Gastroesophageal sphincter (tissue), 4 donors: ENCODE measurements at places on chromosomes 11 and 22.
A peak's percentile ranks its signal among the peaks of the same experiment; 100 is the strongest.

DNA sequence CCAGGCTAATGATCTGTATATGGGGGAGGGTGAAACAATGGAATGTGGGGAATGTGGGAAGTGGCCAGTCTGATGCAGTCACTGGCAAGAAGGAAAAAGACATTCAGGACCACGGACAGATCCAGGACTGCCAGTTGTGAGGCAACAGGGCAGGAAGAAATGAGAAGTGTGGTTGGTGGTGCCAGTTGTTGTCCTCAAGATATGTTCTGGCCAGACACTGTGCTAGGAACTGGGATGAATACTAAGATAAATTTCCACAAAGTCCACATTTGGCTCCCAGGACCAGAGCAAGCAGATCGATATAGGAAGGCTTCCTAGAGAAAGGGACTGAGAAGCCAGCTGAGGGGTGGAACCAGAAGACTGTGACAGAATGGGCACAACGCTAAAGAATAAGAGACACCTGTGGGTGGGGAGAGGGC is 6.8 kb upstream of the TPBGL start:
- ATAC-seq: no peak

DNA sequence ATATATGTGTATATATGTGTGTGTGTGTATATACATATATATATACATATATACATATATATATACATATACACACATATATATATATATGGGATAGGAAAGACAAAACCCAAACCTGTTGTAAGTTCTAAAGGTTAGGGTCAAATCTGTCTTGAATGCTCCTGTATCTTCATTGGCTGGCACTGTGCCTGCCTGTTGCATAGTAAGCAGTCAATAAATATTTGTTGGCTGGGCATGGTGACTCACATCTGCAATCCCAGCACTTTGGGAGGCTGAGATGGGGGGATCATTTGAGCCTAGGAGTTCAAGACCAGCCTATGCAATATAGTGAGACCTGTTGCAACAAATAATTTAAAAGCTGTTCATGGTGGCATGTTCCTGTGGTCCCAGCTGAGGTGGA is 205.4 kb downstream of the DBX1 start:
- ATAC-seq: no peak

DNA sequence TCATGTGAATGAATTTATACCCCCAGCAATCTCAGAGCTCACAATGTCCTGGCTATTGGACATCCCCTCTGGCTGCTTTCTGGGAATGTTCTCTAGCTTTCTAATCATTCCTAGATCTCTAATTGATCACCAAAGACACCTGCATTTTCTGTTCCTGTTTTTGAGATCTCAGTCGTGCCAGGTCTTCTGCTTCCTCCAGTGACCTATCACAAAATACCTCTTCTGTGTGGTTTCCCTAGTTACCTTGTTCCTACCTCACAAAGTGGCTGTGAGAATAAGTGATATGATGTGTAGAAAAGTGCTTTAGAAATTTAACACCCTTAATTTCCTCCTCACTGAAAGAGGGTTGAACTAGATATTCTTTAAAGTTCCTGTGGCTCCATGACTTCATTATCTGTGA is 92.2 kb downstream of the LUZP2 start:
- no peak for ATAC-seq

GRCh38 chr11:87456499-87456898 is 418.8 kb downstream of the TMEM135 start:
- no peak for ATAC-seq

GRCh38 chr11:6608726-6609501 is 3.1 kb downstream of the TAF10 start:
- ATAC-seq: no peak

DNA sequence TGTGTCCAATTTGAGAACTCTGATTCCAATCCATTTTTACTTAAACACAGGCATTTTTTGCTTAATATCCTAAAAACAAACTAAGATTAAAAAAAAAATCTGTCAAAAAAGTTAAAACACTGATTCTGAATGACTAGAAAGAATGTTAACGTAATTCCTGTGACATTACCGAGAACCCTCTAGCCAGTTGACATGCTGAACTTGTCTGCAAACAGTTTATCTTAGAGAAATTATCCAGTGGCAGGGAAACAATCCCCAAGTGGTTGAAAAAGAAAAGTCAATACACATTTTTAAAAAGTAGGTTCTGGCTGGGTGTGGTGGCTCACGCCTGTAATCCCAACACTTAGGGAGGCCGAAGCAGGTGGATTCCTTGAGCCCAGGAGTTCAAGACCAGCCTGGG is 11.6 kb downstream of the KMT5B start:
- no peak for ATAC-seq

DNA sequence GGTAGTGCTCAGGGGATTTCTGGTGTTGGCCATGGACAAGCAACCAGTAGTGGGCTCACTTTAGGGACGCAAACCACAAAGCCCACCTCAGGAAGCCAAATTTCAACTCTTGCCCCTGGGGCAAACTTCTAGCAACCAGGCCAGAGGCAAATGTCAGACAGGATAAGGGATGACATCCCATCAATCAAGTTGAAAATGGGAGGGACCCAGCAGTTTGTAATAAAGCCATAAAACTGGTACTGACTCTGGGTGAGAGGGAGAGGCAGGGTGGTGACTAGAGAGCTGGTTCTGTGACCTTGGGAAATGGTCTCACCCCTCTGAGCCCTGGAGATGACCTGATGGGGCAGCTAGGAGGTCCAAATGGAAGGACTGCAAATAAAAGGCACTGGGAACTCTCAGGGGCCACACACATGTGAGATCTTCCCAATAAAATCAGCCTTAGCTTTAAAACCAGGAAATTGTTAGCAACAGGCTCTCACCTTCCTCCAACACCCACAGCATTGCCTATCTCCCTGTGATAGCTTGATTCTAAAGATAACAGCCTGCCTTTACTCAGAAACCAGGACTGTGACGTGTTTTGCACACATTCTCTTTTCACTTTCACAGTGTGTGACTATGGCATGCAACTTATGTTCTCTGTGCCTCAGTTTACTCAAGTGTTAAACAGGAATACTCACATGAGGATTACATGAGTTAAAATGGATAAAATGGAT is 6.4 kb upstream of the TBC1D10A start:
- ATAC-seq: no peak

- ATAC-seq: no peak
Measured at GRCh38 chr22:40911772-40912171, 39.4 kb upstream of the RBX1 start.

- ATAC-seq: no peak
Measured at GRCh38 chr22:38864361-38865191, 7.4 kb downstream of the CBX6 start.

DNA sequence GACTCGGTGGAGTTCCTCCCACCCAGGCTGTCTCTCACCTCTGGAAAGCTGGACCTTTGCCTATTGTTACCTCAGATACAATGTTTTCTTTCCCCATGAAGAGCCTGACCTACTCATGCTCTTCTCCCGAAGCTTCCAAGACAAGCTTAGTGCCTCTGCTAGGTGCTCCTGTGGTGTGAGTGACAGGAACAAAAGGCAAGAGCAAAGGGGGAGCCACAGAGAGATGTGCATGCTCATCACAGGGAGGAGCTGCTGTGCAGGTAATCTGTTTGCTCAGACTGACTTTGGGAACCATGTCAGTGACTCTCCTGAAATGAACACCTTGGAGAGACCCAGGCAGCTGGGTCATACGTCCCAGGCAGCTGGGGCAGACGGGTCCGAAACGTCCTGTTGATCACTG is 53.6 kb upstream of the VSTM5 start:
- no peak for ATAC-seq

DNA sequence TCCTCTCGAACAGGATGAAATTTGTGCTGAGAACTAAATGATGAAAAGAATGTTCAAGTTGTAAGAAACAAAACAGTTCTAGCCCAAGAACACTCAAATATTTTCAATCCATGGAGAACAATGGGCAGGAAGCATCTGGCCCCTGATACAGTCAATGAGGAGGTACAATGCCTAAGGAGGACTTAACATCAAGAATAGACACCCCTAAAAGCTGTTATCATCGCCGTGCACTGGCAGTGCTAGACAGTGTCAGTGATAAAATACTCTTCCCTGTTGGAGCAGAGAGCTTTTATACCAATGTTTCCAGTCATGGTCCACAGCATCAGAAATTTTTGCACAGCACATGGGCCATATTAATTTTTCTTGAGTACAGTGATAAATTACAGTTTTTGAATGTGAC is 20.2 kb upstream of the VSTM5 start:
- no peak for ATAC-seq

DNA sequence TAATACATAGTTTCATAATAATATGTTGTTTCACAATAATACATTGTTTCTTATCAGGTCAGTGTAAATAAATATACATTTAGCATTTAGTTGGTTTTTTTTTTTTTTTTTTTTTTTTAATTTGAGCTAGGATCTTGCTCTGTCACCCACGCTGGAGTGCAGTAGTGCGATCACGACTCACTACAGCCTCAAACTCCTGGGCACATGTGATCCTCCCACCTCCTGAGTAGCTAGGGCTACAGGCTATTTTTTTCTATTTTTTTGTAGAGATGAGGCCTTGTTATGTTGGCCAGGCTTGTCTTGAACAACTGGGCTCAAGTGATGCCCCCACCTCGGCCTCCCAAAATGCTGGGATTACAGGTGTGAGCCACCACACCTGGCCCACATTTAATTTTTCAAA is 43.5 kb downstream of the MIAT start:
- no peak for ATAC-seq

DNA sequence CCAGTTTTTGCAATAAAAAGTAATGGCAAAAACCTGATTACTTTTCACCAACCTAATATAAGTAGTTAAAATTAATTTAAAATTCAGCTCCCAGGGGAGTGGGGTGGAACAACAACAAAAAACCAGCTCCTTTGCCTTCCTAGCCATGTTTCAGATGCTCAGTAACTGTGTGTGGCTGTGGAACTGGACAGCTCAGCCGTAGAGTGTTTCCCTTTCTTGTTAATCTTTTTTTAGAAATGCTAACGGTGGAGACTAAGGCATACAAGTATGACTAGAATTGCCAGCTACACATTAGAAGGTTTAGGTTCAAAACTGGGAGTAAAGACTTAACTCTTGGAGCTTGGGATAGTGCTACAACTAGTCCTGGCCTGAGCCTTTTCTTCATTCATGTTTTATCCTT is 45.0 kb downstream of the PPP6R3 start:
- ATAC-seq: no peak

- peak; percentile 28 for ATAC-seq
Measured at GRCh38 chr11:119195680-119196079, 10.4 kb downstream of the NHERF4 start.

GRCh38 chr22:17773606-17774205 is 563 bp downstream of the BID start:
- ATAC-seq: peak; percentile 22

- ATAC-seq: peak; percentile 89
Measured at GRCh38 chr11:34052036-34052607, 591 bp downstream of the CAPRIN1 start.

GRCh38 chr11:30015725-30016412 is 961 bp downstream of the KCNA4 start:
- no peak for ATAC-seq

GRCh38 chr11:66292543-66293332 is 1.0 kb downstream of the TMEM151A start:
- ATAC-seq: no peak

DNA sequence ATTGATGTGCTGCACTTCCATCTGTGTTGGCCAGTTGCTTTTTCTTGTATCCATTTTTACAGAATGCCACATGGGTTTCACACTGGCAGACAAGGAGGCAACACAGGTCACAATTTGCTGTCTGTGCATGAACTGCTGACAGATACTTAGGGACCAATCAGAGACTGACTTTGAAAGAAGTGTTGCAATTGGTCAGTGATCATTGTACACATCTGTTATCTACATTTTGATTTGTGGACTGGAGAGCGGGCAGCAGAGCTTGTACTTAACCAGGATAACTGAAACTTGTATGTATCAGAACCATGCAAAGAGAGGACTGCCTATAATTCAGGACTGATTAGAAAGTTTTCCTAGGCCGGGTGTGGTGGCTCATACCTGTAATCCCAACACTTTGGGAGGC is 21.8 kb downstream of the PRR5 start:
- ATAC-seq: no peak

DNA sequence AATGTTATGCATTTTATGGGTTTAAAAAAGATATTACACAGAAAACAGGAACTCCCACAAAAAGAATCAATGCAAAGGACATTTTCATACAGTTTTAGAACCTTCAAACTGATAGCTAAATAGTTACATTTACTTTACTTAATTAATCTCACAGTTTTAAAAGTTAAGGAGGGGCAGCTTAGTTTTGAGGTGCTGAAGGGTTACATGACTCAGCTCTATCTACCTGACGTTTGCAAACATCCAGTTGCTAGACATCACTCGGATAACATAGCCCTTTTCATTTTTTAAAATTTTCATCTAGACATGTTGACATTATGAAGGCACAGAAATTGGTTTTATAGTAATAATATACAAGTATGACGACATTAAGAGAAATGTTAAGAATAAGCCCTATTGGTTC is 53.7 kb upstream of the HSD17B12 start:
- no peak for ATAC-seq

- no peak for ATAC-seq
Measured at GRCh38 chr11:17650127-17650911, 69.1 kb upstream of the MYOD1 start.

- ATAC-seq: no peak
Measured at GRCh38 chr11:13040969-13041561, 31.9 kb downstream of the RASSF10 start.

- peak; percentile 71 for ATAC-seq
Measured at GRCh38 chr22:49724893-49725489, 102.7 kb downstream of the BRD1 start.

GRCh38 chr11:9130297-9130696 is 38.9 kb upstream of the SCUBE2 start:
- no peak for ATAC-seq

DNA sequence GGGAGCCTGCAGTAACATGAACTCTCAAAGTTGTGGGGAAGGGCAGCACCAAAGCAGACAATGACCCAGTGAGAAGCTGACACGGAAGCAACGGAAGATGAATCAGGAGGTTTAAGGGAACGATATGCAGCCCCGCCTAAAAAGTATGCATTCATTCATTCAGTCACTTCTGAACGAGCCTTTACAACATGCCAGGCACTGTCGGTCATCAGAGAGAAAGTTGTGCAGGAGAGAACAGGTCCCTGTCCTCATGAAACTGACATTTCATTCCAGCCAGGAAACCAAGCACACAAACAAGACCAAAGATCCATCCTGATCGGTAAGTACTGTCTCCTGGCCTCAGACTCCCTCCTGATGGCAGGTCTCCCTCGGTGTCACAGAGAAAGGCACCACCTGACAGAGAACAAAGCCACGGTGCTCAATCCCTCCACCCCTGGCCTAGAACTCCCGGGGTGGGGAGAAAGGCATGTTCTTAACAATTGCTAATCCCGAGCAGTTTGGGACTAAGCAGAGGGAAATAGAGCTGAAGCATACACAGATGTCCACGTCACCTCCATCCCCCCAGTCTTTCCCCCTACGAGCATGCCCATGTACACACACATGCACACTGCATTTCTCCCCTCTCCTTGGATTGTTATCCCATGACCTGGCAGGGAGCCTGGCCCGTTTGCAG is 49.3 kb downstream of the LRFN4 start:
- no peak for ATAC-seq

GRCh38 chr11:60842668-60843600 is 1.0 kb downstream of the CCDC86 start:
- ATAC-seq: no peak
